ENCODE measurements at places on chromosomes 5 and 9.

DNA sequence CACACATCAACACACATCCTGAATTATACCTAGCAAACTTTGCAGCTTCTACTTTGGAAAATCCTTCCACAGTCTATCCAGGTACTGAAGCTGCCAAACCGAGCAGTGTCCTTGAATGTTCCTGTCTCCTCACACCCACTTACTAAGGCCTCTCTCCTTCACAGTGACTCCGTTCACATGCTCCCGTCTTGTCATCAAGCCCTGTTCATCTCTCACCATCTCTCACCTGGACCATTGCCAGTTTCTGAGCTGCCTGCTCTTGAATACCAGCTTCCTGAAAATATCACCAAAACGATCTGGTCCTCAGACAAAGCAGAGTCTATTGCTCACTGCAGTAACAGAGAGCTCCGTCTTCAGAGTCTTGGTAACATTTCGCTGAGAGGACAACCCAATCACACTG lies 57.4 kb downstream of the GCNT1 start:
- no peak for DNase-seq

GRCh38 chr9:113393281-113393680 lies 7.8 kb downstream of the ALAD start:
- no peak for DNase-seq

GRCh38 chr5:137563301-137563645 lies 64.1 kb upstream of the SPOCK1 start:
- no peak for DNase-seq

DNA sequence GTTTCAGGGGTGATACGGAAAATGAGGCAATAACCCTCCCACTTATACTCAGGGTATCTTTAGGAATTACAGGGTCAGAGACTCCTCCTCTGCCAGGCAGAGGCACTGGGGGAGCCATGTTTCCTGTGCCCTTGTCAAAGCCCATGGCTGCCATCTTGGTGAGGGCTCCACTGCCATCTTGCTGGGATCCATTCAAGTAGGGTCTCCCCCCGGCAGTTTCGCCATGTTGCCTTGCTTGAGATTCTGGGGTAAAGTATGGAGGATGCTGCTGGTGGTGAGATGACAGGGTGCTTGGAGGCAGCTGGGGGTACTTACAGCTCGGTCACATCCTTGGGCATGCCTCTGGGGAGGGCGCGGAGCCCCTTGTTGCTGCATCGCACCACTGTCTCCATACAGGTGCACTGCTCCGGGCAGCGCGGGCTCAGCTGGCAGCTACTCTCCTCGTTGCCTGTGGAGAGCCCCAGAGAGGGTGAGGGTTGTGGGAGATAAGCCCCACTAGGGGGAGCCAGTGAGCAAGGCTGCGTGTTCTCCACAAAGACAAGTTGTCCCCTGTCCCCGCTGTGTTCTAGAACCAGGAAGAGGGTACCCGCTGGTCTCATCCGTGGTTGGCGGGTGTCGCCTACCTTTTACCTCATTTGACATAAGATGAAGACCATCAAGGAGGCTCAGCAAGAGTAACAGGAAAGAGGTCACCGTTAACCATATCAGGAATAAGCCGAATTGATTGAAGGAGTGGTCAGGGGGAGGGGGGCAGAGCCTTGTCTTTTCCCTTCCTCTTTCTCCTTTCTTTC lies 169.0 kb upstream of the PANK3 start:
- no peak for DNase-seq

DNA sequence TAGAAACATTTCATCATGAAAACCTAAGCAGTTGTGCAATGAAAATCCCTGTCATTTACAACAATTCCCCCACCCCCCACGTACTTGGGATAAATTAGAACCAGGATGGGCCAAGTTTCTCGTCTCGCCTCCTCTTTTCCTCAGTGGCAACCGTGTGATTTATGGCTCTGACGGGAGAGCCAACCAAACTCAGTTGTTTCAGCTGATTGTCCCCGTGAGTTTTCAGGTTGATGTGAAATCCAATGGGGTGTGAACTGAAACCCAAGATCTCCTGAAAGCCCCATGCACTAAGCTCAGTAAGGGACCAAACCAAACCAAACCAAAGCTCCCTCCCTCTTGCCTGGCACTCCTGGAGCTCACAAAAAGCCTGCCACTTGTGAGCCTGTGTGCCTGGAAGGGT lies 138.7 kb upstream of the SLC24A2 start:
- DNase-seq = no peak

- DNase-seq = no peak
Observed at GRCh38 chr9:30796764-30797163, 1587.7 kb upstream of the ACO1 start.

- no peak for DNase-seq
Observed at GRCh38 chr5:41161271-41161670, 52.1 kb downstream of the C6 start.

- no peak for DNase-seq
Observed at GRCh38 chr5:57736716-57737115, 254.1 kb upstream of the ACTBL2 start.

DNA sequence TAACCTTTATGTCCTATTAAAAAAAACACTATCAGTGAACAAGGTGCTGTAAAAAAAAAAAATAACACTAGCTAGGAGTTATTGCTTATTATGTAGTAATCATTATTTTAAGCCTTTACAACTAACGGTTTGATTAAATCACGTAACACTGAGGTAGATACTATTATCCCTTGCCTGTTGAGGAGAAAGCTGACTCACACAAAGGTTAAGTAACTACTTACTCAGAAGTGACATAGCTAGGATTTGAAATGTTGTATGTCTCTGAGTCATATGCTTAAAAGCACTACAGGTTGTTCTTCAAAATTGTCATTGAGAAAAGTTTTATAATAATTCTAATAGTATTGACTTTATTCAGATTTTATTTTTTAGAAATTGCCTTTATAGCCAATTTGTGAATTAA lies 8.8 kb downstream of the TENT2 start:
- no peak for DNase-seq

GRCh38 chr5:142798099-142798770 lies 28.1 kb downstream of the ARHGAP26 start:
- DNase-seq = no peak

DNA sequence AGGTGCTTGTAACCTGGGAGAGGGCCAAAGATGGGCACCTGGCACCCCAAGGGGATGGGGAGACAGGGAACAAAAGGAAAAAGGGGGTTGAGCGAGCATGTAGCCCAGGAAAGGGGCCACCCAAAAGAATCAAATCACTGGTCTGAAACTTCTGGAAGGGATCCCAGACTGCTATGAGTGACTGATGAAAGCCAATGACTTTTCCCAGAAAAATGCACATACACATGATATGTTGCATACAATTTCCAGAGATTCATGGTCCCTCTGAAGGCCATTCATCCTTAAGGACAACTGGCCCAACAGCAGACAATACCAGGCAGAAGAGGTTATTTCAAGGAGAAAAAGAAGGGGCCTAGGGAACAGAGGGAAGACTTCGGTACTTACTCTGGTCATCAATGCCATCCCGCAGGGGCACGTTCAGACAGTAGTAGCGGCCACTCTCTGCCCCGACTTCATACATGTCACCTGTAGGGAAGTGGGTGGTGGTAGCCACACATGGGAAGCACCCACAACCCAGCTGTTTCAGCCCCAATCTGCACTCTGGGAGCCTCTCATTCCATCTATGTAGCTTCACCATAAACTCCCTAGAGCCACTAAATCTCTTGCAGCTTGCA lies 8.4 kb downstream of the HDAC3 start:
- no peak for DNase-seq
